Stimulated activated CD4-positive, alpha-beta T cell treated with anti-CD3 and anti-CD28 coated beads, Interleukin-15, amount 100 ng/mL, for 1 hour (primary cell): ENCODE measurements at places on chromosomes 12 and 14.
A peak's percentile ranks its signal among the peaks of the same experiment; 100 is the strongest.

GRCh38 chr12:108638141-108638827, 4.6 kb upstream of the SELPLG start:
- no peak for DNase-seq

- DNase-seq: peak; percentile 60
Measured at GRCh38 chr12:111313833-111314259, 55.0 kb downstream of the PHETA1 start.

GRCh38 chr12:122793685-122794106, 19.3 kb downstream of the CCDC62 start:
- no peak for DNase-seq

DNA sequence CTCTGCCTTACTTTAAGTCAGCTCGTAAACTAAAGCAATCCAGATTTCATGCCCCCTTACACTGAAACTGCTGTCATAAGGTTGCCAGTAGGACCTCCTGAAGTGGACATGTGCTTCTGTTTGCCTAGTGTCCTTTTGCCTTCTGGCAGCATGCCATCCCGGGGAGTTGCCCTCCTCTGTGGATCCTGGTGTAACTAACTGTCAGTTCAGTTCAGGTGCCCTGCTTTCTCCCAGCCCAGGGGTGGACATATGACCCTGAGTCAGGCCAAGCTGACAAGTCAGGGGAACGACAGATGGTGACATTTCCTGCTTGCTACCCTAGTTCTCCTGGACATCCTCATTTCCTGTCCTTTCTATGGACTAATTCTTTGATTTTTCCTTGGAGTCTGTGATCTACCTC, 25.6 kb downstream of the AKAP6 start:
- DNase-seq: no peak

DNA sequence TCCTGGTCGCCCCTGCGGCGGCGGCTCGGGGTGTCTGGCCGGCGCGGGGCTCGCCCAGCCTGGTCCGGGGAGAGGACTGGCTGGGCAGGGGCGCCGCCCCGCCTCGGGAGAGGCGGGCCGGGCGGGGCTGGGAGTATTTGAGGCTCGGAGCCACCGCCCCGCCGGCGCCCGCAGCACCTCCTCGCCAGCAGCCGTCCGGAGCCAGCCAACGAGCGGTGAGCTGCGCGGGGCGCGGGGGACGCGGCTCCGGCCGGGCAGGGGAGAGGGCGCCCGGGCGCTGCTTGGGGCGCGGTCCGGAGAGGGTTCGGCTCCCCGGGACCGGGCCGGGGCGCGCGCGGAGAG, at the start of gene LGALS3:
Gene LGALS3 (plus strand): TSS at position 167 of the 342 bp plus-strand sequence. CDS start 8,122 bp downstream, outside the sequence.
- DNase-seq: no peak

DNA sequence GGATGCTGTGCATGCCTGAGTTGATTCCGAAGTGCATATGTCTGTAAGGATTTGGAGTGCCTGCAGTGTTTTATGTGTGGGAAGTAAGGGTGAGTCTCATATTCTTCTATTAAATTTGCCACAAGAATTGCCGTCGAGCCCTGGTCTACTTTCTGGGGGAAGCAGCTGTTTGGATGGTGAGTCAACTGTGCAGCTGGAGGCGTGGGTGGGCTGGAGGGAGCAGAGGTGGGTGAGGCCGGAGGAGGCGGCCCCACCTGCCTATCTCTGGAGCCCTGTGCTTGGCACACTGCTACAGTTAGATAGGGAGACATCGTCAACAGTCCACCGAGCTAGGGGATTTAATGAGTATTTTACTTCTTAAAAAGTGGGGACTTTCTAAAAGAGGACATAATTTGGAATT, 9.7 kb downstream of the GLRX5 start:
- DNase-seq: no peak

GRCh38 chr14:63249092-63249491, 44.8 kb downstream of the RHOJ start:
- DNase-seq: no peak

DNA sequence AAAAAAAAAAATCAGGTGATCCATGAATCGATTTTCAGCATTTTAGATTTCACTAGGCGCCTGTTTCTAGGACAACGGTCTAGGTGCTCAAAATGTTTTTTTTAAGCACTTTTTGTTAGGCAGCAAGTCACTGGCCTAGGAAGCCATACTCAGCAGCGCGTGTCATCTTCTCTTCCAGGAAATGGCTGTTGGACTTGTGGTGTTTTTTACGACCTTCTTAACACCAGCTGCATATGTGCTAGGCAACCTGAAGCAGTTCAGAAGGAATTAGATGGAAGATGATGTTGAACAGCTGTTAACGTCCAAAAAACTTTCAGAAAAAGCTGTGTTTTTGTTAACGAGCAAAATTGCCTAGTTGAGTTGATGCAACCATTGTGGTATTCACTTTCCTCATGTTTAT, 868 bp downstream of the COX8C start:
- no peak for DNase-seq

- no peak for DNase-seq
Measured at GRCh38 chr14:64444140-64444539, 21.2 kb upstream of the AKAP5 start.

GRCh38 chr12:101839324-101840283, 8.8 kb upstream of the GNPTAB start:
- DNase-seq: peak; percentile 34

GRCh38 chr12:70785896-70786295, 134.6 kb downstream of the PTPRR start:
- DNase-seq: no peak

DNA sequence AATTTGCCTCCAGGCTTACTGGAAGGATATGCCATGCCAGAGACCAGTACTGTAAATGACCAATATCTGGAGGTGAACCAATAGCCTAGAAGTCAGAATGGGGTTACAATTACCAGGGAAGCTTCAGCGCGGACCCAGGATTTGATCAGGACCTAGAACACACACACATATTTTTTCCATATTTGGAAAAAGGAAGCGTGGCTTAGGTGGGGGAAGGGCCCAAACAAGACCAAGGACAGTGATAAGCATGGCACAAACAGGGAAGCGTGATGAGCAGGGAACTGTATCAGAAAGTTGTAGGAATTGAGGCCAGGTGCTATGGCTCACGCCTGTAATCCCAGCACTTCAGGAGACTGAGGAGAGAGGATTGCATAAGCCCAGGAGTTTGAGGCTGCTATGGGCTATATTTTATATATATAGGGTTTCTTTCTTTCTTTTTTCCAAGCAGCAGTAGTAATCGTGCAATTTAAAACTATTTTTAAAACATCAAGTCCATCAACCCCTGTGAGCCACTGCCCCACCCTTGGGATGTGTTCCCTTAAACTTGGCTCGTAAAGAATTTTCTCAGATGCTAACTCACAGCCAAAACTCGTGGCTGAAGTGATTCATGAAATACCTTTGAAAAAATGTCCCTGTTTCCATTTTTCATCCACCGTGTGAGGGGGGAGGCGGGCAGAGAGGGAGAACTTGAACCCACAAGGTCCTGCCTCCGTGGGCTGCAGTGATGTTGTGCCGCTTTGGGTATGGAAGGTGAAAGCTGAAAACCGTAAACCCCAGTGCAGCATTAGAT, 16.7 kb downstream of the HRK start:
- no peak for DNase-seq

- no peak for DNase-seq
Measured at GRCh38 chr12:123723765-123724164, 11.6 kb downstream of the ATP6V0A2 start.

DNA sequence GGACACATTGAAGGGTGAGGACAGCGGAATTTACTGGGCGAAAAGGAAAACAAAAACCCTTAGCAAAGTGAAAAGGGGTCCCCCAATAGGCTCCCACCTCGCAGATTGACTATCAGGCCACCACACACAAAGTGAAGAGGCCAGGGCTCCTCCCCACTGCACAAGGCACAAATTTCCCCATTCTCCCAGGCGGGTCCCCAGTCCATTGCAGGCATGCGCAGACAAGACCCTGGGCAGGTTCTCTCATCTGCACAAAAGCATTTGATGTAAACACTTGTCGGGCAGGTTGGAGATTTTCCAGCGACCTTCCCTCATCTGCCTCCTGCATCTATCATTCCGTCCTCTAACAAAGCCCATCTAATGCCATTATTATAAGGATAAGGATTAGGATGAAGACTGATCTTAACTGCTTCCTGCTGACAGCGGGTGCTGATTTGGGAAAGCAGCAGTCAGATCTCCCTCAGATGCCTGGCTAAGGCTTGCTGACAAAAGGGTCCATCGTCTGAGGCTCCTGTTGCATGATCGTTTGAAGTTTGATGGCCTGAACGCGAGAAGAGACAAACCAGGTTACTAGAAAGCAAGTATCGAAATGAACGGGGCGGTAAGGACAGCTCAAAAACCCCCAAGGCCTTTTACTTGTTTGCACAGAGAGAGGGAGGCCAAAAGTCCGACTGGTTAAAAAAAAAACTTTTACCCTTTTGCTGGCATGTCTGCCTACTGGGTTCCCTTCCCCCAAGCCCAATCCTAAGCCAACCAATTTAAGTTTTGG, 14.4 kb downstream of the ASCL4 start:
- no peak for DNase-seq

DNA sequence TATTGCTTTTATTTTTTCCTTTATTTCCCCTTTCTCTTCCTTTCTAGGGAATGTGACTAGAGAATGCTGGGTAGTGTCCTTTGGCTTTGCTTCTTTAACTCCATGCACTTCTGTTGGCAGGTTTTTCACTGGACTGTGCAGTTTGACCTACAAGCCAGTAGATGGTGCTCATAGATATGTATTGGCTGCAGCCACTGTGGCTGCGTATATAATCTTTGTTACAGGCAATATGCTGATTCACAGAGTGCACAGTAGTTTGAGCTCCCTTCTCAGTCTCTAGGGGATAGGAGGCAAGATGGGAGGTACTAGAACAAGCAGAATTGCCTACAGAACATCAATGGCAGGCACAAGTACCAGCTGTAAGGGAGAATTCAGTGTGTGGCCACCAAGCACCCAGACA, 503.5 kb downstream of the LRFN5 start:
- DNase-seq: no peak
